Effector CD8-positive, alpha-beta T cell (primary cell): ENCODE measurements at places on chromosomes 6 and 20.

- DNase-seq = no peak
Observed at GRCh38 chr20:41111578-41111951, 25.8 kb upstream of the PLCG1 start.

- no peak for DNase-seq
Observed at GRCh38 chr20:17904027-17904426, 64.6 kb downstream of the SNX5 start.

DNA sequence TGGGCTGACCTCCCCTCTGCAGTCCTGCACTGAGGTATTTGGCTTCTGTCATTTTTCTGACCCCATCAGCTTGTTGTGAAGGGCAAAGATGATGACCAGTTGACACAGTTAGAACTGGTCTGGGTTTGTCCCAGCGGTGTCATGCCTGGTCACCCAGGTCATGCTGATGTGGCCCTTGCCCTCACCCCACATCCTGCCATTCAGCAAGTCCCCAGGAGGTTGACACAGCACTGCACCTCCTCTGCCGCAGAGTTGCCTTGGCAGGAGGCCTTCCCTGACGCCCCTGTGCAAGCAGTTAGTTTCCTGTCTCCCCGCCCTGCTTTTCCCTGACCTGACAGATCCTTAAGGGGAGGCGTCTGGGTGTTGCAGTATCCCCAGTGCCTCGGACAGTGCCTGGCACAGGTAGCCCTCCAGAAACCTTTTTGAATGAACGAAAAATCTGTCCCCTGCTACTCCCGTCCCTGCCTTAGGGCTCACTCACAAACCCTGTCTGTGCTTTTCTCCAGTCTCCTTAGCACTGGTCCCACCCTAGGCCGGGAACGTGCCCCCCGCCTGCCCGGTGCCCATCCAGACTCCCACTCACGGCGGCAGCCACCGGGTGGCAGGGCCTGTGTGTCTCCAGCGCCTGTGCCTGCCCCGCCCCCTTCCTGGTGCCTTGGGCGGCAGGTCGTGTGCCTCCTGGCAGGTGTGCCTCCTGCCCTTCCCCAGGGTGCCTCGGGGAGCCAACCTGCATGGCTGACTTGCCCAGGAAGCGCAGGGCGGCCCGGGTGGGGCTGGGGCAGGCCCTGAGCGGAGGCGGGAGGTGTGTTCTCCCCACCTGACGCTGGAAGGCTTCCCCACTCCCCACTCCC lies 146.3 kb upstream of the RNF24 start:
- DNase-seq = no peak

DNA sequence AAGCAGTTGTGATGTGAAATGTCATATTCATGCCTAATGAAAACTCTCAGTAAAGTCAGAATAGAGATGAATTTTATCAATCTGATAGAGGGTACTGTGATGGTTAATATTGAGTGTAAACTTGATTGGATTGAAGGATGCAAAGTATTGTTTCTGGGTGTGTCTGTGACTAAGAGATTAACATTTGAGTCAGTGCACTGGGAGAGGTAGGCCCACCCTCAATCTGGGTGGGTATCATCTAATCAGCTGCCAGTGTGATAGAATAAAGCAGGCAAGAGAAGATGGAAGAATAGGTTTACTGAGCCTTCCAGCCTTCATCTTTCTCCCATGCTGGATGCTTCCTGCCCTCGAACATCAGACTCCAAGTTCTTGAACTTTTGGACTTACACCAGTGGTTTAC lies 124.3 kb downstream of the CENPW start:
- DNase-seq = no peak

DNA sequence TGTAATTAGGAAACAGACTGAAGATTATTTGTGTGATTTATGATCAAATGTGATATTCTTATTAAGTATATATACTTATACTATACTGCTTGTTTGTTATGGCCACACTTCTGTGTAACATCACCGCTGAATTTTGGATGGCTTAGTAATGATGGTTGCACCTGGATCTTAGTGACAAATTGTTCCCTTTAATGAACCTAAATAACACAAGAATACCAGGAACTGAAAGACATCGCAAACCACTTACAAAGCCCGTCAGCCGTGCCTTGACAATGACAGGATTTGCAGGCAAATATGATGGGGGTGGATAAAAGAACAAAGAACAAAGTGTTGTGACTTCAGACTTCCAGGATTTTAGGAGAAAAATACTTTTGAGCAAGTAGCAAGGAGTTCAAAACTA lies 67.1 kb downstream of the LAMP5 start:
- DNase-seq = no peak

DNA sequence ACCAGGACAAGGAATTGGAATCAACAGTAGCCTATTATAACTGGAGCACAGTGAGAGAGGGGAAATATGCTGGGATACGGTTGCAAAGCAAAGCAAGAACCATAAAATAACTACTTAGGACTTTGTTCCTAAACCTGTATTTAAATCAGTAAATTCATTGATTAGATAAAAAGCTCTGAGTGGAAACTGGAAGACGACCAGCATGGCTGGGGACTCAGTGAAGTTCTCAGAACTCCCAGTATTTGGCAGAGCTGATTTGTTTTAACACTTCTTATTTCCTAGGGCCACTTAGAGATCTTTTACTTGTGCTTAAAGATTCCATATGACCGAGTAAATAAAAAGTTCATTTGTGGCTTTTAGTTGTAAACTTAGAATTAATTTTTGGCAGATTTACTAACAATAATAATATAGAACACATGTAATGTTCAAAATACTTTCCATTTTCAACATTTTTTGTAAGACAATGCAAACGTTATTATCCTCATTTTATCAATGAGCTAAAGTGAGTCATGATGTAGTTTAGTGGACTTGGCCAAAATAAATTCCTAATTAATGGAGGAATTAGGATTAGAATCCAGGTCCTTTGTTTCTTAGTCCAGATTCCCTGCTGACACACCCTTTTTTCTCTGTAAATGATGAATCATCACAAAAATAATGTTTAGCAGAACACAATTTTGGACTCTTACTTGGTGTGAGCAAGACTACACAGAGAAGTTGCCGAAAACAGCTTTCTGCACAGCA lies 392.9 kb downstream of the GJA1 start:
- DNase-seq = no peak
